ENCODE measurements at places on chromosomes 11 and 22. TPM values are rescaled to one million over a fixed set of nuclear protein-coding genes. Genes with fewer than 3 reads are reported as not detected.

- DNase-seq = no peak
Measured at GRCh38 chr11:31106326-31106725, 263.2 kb downstream of the DCDC1 start.

The OR2AG2 gene
- total RNA-seq = not detected

DNA sequence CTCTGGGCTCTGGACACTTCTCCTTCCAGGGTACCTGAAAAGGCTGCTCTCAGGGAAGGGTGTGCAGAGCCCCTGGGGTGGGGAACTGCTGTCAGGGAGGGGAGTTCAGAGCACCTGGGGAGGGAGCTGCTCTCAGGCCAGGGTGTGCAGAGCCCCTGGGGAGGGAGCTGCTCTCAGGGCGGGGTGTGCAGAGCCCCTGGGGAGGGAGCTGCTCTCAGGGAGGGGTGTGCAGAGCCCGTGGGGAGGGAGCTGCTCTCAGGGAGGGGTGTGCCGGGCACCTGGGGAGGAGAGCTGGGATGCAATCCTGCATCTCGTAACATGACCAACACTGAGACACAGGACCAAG is 764.2 kb downstream of the BRD1 start:
- peak; percentile 44 for DNase-seq

- DNase-seq = no peak
Measured at GRCh38 chr11:106121570-106122320, 44.3 kb downstream of the AASDHPPT start.

- DNase-seq = no peak
Measured at GRCh38 chr22:28882545-28882877, 861 bp upstream of the ZNRF3 start.

GRCh38 chr11:66360406-66361073 is 11.0 kb downstream of the SLC29A2 start:
- no peak for DNase-seq

- DNase-seq = no peak
Measured at GRCh38 chr11:101600924-101601323, 17.1 kb upstream of the TRPC6 start.

The NUMA1 gene
- 86.0 TPM for total RNA-seq

DNA sequence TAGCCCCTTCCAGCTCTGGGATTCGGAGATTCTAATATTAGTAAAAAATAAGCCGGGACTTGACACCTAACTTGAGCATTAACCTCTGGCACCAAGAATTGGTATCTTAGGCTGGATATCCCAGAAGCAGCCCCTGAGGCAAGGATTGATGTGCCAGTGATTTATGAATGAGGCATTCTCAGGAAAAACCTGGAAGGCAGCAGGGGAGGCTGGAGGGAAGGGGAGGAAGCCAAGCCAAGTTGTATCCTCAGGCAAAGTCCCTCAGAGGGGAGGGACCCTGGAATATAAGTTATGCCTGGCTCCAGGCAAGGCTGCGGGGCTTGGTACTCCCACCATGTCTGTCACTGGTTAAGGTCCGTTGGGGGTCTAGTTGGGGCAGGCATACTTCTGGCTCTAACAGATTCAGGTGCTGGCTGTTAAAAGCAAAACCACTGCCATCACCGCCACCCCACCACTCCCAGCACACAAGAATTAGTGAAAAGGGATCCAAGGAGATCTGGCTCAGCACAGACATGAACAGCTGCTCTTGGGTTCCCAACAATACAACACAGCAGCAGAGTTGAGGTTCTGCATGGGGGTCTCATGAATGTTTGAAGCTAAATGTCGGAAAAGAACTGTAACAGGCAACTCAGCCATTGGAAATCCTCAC is 29.8 kb downstream of the LMO2 start:
- DNase-seq = no peak

The HSPB2 gene
- total RNA-seq = 59.9 TPM

- no peak for DNase-seq
Measured at GRCh38 chr11:45513821-45514340, 151.5 kb downstream of the CHST1 start.

- DNase-seq = no peak
Measured at GRCh38 chr11:114367244-114367957, 32.9 kb downstream of the C11orf71 start.

Measured in cardiac septum (tissue), 1 donor.